ENCODE measurements at places on chromosomes 4 and X. TPM values are rescaled to one million over a fixed set of nuclear protein-coding genes. Genes with fewer than 3 reads are reported as not detected.

- DNase-seq: no peak
Measured at GRCh38 chrX:41692162-41692749, 3.5 kb downstream of the GPR34 start.

The MAGEA1 gene
- total RNA-seq: not detected

- no peak for DNase-seq
Measured at GRCh38 chr4:60396341-60397049, 803.6 kb upstream of the ADGRL3 start.

DNA sequence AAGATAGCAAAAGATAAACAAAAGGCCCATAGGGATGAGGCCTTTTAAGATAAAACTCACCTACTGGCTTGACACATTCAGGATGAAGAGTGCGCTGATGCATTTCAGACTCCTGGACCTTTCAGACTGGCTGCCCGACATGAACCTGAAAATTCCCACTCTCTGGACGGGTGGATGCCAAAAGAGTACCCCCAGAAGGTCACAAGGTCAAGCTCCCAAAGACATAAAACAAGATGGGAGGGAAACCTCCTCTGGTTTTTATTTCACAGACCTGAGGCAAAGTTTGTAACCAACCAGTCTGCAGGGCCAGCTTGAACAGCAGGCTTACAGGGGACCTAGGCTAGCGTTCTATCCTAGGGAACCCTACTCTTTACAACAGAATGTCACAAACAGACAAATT, 123.2 kb upstream of the GC start:
- DNase-seq: no peak

The ACSL1 gene
- total RNA-seq: 112 TPM

DNA sequence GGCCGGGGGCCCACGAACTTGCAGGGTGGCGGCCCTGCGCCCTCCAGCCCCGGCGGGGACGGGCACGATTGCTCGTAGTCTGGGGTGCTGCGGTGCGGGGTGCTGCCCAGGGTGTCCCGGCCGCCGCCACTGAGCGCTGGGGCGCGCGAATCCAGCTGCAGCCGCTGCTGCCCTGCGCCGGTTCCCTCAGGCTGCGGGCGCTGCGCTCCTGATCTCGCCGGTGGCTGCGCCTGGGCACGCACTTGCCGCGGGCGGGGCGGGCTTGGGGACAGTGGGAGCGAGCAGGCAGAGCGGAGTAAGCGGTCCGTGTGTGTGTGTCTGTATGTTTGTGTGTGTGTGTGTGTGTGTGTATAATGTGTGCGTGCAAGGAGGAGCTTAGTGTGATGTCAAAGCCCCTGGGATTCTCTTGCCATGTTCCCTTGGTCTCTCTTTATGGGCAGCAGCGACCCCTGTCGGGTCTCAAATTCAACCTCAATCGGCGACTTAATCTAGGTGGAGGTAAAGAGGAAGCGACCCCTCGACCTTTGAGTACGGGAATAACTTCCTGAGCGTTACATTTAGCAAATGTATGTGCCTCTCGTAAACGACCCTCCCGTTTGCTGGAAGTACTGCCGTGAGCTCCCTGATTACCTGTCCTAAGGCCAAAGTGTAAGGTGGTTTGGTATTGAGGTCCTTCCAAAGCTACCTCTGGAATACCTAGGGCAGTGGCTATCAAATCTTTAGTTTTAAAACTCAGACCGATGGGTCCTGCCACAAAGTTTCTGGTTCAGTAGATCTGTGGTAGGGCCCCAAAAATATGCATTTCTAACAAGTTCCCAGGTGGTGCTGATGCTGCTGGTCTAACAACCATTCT, at the start of gene RNF150:
TSS of gene RNF150 (minus strand) at position 324 of the 853 bp plus-strand sequence.
- peak; percentile 85 for DNase-seq

- no peak for DNase-seq
Measured at GRCh38 chr4:139728146-139728545, 62.5 kb downstream of the MGST2 start.

The MEPE gene
- total RNA-seq: not detected

The FGF13 gene
- total RNA-seq: 6.5 TPM

The TRIM61 gene
- total RNA-seq: 1.0 TPM

The GABRE gene
- 46.5 TPM for total RNA-seq

GRCh38 chr4:81472281-81473182, 825 bp upstream of the RASGEF1B start:
- DNase-seq: no peak

DNA sequence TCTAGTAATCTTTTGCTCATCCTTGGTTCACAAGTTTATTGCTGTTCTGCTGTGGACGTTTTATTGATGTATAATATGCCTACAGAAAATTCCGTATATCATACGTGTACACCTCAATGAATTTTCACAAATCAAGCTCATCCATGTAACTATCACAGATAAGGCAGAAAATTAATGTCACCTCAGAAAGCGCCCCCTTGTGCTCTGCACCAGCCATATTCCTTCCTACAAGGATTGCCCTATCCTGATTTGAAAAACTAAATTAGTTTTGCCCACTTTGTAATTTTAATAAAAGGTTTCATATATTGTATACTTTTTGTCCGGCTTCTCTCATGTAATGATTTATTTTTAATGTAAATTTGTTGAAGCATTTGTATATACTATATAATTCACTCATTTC, 390.8 kb downstream of the ADGRL3 start:
- DNase-seq: no peak

DNA sequence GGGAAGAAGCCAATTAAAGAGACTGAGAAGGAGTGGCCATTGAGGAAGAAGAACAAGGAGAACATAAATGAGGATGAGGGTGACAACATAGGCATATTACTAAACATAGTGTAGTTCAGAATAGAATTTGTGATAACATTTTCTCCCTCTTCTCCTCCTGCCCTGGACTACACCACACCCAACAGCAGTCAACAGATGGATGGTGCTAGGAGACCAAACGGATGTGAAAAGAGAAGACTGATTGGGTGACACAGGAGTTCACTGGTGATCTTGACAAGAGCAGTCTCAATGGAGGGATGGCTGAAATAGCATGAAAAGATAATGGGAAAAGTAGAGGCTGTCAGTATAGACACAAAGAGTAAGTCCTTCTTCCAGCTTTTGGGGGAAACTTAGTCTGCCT, 226.5 kb upstream of the FGF13 start:
- DNase-seq: no peak

The TXLNG gene
- 22.2 TPM for total RNA-seq

The SLC7A11 gene
- total RNA-seq: 0.21 TPM

The AVPR2 gene
- total RNA-seq: 2.1 TPM

The HTRA3 gene
- total RNA-seq: 34.9 TPM

The CLNK gene
- not detected for total RNA-seq

DNA sequence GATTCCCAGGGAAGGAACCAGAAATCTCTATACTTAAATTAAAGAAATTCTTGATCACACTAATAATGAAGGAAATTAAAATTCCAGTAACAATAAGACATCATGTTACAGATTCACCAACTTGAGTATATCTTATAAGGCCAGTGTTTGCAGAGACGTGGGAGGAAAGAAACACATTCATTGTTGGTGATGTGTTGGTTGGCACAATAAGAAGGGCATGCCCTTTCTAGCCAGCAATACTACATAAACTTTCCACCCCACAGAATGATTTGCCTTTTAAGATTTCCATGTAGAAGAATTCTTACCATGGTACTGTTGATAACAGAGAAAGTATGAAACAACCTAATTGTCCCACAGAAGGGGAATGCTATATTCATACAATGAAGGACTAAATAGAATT, 581.5 kb downstream of the STIM2 start:
- DNase-seq: no peak

The DCAF12L1 gene
- total RNA-seq: not detected

The SPACA5 gene
- not detected for total RNA-seq

The HAUS3 gene
- total RNA-seq: 20.1 TPM

DNA sequence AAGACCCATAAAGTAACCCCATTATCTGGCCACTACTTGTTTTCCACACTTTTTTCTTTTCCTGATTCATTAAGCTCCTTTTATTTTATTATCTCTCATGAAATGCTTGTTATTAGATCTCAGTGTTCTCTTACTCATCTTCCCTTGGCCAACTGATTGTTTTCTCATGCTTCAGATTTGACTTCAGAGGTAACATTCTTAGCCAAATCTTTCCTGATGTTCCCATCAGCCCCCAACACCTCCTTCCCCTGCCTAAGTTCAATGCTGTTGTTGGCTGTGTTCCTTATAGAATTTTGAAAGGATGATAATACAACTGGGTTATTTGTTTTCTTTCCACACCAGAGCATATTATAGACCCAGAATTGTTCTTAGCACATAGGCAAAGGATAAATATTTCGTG, 75.6 kb downstream of the BMPR1B start:
- no peak for DNase-seq

DNA sequence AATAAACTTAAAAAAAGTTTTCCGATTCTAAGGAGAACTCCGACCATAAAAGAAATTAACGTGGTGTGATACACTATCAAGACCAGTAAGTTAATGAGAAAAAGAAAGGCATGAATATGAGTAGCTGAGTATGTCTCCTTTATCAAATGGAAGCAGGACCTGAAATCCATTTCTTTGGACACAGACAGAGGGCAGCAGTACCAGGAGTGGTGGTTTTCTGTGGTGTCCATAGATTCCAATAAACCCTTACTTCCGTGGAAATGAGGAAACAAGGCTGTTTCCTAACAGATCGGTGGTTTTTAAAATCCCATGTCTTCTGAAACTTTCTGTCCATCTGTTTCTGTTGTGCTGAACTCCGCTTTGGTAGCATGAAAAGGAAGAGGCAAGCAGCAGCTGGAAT, 128.5 kb upstream of the TSPAN5 start:
- no peak for DNase-seq

GRCh38 chrX:32524385-32524784, 687.0 kb downstream of the DMD start:
- no peak for DNase-seq

The CORIN gene
- not detected for total RNA-seq

GRCh38 chrX:108537005-108537404, 97.4 kb downstream of the COL4A5 start:
- DNase-seq: no peak

DNA sequence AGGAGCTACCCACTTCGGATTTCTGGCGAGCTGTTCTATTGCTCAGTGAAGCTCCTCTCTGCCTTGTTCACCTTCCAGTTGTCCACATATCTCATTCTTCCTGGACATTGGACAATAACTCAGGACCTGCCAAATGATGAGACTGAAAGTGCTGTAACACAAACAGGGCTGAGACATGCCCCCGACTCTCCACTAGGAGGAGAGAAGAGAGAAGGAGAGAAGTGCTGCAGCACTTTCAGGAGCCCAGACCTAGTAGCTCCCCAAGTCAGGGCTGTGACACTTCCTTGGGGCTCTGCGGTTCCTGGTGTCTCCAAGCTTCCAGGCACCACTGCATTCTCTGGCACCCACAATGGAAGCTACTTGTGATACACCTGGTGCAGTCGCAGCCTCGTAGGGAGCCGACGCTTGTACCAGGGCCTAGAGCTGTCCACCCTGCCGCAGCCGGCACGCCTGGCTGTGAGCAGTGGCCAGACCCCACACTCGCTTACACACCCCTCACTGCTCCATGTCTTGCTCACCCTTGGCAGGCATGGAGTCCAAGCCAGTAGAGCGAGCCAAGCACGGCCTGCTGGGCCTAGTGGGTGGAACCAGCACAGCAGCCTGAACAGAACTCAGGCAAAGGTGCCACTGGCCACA, 234.9 kb downstream of the TECRL start:
- DNase-seq: no peak

DNA sequence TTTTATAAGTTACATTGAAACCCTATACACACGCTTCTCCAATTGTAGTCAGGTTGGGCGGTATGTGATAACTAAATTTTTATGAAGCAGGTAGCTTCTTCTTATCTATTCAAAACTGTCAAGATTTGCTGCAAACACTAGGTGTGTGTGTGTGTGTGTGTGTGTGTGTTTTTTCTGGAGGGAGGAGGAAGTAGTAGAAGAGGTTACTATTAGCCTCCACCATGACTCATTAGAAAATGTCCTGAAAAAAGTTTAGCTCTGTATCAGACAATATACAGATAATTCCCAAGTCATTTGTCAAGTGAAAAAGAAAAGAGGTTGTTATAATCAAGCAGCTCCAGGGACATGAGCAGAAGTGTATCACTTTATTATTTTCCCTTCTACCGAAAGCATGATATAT, 33.9 kb downstream of the PCDH7 start:
- DNase-seq: no peak

GRCh38 chr4:87697272-87697671, 47.2 kb downstream of the DMP1 start:
- no peak for DNase-seq

GRCh38 chrX:133749951-133750350, 235.4 kb downstream of the GPC3 start:
- no peak for DNase-seq

The STPG2 gene
- total RNA-seq: 2.4 TPM

- DNase-seq: no peak
Measured at GRCh38 chrX:18966624-18967023, 17.3 kb downstream of the PHKA2 start.
